Epithelial cell of proximal tubule (primary cell): ENCODE measurements at places on chromosomes 1 and 21. TPM values are rescaled to one million over a fixed set of nuclear protein-coding genes. Genes with fewer than 3 reads are reported as not detected.

Gene LHX8
- not detected in 2 replicates for total RNA-seq

DNA sequence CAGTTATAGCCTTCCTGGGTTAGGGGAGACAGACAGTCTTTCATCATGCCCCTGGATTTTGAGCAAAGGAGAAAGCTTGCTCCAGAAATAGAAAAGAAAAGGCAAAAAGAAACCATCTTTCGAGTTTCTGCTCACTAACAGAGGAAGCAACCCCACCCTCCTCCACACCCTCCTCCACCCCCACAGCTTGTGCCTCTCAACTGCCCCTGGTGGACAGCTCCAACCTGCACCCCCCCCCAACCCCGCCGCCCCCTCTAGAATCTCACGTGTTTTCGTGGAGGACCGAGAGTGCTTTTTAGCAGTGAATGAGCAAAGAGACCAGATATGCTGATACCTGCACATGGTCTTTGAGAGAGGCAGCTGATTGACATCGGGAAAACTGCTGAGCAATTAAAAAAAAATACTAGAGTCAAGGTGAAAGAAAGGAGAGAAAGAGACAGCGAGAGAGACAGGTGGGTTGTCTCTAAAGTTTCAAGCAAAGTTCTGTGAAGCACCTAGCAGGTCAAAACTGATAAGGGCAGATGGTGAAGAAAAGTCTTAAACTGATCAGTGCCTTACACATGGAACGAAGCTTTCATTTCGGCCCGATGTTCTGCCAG lies 358.3 kb downstream of the KIF26B start:
- no peak for DNase-seq

- no peak for DNase-seq
Observed at GRCh38 chr21:39696196-39696595, 48.8 kb upstream of the IGSF5 start.

- DNase-seq = no peak
Observed at GRCh38 chr1:77027847-77028246, 160.6 kb downstream of the ST6GALNAC5 start.

DNA sequence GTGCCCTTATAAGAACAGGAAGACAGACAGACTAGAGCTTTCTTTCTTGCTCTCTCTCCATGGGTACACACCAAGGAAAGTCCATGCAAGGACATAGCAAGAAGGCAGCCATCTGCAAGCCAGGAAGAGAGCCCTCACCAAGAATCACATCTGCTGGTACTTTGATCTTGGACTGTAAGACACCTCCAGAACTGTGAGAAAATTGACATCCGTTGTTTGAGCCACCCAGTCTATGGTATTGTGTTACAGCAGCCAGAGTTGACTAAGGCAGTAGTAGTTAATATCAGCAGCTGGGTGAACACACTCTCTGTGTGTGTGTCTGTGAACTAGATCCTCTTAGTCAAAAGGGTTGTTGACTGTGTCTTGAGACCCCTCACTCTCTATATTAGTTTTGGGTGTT lies 53.8 kb upstream of the PPP2R5A start:
- DNase-seq = no peak

- DNase-seq = no peak
Observed at GRCh38 chr1:167126317-167126716, 32.4 kb downstream of the STYXL2 start.

GRCh38 chr1:59669752-59670312 lies 144.9 kb upstream of the HOOK1 start:
- no peak for DNase-seq

Gene PAFAH2
- total RNA-seq = 11.6 and 12.0 TPM in 2 replicates

DNA sequence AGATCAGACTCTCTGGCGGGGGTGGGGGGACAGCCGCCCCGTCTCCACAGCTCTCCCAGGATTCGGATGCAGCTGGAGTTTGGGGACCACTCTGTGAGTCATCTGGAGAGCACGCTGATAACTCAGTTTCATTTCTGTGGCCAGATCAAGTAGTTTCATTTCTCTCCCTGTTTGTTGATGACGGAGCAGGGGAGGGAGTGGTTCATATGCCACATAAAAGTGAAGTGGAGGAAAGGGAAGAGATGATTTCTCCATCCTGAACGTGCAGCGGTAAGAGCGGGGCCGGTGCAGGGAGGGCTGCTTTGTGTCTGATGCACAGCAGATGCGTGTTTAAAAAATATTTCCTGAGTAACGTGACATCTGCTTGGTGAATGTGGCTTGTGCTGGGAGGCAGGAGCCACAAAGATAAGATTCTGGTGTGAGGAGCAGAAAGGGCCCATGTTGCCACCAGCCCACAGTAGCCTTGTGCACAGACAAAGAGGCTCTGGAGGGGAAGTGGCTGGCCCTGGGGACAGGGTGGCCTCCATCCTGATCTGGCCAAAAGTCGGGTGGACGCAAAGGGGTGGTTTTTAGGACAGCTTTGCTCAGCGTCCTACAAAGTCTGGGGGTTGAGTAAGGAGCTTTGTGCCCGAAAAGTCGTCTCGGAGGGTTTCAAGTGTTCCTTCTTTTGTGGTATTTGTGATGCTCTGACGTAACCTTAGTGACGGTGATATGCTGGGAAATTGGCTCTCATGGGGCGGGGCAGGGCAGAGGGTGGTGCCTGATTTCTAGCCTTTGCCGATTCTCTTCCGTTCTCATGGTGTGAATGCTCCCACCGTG lies at the start of gene MX2:
MX2 (plus strand) TSS at position 242 of the 819 bp plus-strand sequence. CDS start 14,880 bp downstream, outside the sequence.
- DNase-seq = no peak

Gene MYCL
- total RNA-seq = 1.2 and 2.6 TPM in 2 replicates

DNA sequence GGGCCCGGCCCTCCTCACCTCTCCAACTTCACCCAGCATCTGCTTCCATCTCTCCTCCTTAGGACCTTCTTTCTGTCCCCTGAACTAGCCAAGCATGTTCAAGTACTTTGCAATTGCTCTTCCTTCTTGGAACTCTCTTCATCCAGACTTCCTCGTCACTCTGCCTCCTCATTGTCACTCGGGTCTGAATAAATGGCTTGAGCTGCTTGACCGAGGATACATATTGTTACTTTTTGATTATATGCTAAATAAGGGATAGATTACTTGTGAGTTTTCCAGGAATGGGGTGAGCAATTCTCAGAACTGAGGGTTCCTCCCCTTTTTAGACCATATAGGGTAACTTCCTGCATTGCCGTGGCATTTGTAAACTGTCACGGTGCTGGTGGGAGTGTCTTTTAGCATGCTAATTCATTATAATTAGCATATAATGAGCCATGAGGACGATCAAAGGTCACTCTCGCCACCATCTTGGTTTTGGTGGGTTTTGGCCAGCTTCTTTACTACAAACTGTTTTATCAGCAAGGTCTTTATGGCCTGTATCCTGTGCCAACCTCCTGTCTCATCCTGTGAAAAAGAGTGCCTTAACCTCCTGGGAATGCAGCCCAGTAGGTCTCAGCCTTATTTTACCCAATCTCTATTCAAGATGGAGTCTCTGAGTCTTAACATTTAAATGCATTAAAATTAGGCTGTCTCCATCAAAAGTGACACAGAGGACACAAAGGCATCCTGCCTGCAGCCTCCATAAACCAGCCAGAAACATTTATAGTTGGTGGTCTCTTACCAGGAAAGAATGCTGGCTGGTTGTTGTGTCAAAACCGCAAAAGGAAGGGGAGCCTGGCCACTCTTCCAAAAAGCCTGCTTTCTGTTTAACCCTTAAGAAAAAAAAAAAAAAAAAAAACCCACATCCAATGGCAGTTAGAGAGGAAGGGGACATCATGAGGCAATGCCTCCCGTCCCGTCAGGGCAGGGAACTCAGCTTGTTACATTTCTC lies 179.3 kb downstream of the KAZN start:
- no peak for DNase-seq

GRCh38 chr21:44867999-44868700 lies 5.3 kb downstream of the PTTG1IP start:
- no peak for DNase-seq

DNA sequence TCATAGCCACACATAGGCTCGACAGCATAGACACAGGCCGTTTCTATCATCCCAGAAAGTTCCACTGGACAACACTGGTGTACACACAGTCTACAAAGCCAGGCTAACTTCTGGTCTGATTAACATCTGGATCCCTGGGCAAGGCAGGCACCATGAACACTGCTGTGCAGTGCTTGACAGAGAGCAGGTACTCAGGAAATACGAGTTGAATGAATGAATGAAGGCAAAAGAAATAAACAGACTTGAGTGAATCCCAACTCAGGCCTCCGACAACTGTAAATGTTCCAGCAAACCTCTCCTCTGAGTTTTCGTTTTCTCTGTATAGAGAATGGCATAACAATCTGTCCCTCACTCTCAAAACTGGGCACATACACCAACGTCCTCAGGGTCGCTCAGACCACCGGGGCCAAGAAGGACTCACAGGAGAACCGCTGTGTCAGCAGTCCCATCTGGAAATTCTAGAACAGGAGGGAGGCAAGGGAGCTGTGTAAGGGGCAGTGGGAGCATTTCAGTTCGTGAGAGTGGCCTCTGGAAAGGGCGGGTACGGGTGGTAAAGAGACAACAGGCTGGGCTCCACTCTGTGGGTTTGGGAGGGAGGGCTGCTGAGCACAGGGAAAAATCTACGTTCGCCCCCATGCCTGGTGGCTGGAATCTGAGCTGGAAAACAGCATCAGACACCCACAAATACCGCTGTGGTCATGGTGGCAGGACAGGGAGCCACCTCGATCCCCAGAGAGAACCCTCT lies 15.1 kb upstream of the ECE1 start:
- DNase-seq = no peak

Gene CFHR2
- total RNA-seq = not detected in 2 replicates

GRCh38 chr1:213484758-213485157 lies 433.7 kb downstream of the RPS6KC1 start:
- DNase-seq = no peak

Gene LCE1A
- total RNA-seq = not detected in 2 replicates

Gene PRCC
- total RNA-seq = 49.5 and 51.2 TPM in 2 replicates

GRCh38 chr1:110164725-110165350 lies 14.5 kb downstream of the SLC6A17 start:
- DNase-seq = no peak

- no peak for DNase-seq
Observed at GRCh38 chr1:32099426-32099825, 8.4 kb upstream of the KPNA6 start.

DNA sequence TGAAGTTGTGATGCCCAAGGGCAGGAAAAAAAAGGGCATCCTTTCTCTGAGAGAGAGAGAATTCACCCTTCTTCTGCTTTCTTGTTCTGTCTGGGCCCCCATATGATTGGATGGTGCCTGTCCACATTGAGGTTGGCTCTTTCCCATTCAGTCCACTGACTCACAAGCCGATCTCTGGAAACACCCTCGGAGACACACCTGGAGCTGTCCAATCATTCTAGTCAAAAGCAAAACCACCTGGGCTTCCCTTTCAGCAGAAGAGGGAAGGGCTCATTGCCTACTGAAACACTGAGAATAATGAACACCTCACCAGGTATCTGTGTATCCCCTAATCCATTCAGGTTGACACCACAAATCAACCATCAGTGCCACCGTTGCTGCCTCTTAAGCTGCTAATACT lies 103.7 kb upstream of the GNG12 start:
- DNase-seq = no peak

- DNase-seq = no peak
Observed at GRCh38 chr1:62732331-62732730, 44.1 kb upstream of the DOCK7 start.

Gene EDN2
- 2.2 and 6.3 TPM in 2 replicates for total RNA-seq

DNA sequence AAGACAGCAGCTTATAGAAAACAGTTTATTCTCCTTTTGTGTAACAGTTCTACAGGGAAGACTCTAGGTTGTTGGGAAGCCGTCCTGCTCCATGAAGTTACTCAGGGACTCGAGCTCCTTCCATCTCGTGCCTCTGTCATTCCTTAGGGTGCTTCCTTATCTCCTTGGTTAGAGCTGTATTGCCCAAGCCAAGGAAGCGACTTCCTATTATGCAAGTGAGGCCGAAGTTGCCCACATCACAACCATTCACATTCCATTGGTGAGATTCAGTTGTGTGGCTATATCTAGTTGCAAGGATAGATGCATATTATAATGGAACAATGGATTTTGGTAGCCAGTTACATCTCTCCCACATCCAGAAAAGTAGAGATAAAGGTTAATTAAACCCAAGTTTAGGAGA lies 9.0 kb downstream of the GSTM5 start:
- DNase-seq = no peak

Gene IKBKE
- total RNA-seq = 15.6 and 22.3 TPM in 2 replicates

DNA sequence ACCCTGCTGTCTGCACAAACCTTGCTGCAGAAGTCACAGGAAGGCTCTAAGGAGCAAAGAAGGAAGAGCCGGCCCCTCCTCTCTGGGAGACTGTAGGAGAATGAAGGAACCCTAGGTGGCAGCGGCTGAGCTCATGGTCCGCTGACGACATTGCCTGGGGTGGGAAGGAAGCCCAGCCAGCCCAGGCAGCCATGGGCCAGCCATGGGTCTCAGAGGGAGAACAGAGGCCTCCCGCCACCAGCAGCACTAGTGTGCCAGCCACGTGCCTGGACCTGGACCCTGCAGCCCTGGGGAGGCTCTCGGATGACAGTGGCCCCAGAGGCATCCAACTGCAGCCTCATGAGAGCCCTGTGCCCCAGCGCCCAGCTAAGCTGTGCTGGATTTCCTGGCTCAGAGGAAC lies 49.2 kb upstream of the POFUT2 start:
- DNase-seq = no peak

- DNase-seq = peak; percentile 93
Observed at GRCh38 chr1:222068937-222069336, 327.0 kb upstream of the DUSP10 start.

- no peak for DNase-seq
Observed at GRCh38 chr1:171140956-171141687, 44.0 kb upstream of the FMO2 start.

Gene LAX1
- total RNA-seq = 0.06 TPM in 1 of 2 replicates, not detected in the other

DNA sequence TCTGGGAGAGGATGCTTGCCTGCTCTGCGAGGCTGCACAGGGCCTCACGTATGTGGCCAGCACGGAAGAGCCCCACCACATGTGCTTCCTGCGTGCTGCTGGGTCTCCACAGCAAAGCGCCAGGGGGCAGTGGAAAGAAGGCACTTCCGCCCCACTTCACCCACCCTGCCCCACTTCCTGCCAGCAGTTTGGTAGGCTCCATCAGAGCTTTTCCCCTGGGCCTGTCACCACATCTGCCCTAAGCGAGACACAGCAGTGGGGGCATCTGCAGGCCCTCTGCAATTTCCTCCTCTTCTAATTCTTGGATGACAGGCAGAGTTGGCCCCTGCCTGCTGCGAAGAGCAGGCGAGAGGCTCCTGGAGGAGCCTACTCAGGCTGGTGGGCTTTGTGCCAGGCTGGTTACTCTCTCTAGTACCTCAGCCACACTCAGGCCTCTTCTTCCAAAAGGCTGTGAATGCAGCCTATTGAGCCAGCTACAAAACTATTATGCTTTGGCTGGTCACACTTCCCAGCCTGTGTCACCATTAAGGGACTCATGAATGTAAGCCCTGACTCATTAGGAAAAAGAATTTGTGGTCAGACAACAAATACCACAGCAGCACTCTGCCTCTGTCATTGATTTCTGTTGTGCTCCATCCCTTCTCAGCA lies 25.0 kb downstream of the CD244 start:
- DNase-seq = no peak

GRCh38 chr1:187001198-187001889 lies 172.6 kb downstream of the PLA2G4A start:
- peak; percentile 44 for DNase-seq

GRCh38 chr1:1770102-1770501 lies 8.2 kb downstream of the NADK start:
- no peak for DNase-seq

Gene CYP4Z1
- not detected in 2 replicates for total RNA-seq
